Stimulated activated CD8-positive, alpha-beta memory T cell treated with anti-CD3 and anti-CD28 coated beads, Interleukin-12 subunit alpha, Interleukin-12 subunit beta, amount 100 ng/mL, for 4 hours (primary cell): ENCODE measurements at places on chromosomes 7 and 10.

GRCh38 chr7:1137517-1138167 is 22.4 kb downstream of the ZFAND2A start:
- DNase-seq, result no peak

DNA sequence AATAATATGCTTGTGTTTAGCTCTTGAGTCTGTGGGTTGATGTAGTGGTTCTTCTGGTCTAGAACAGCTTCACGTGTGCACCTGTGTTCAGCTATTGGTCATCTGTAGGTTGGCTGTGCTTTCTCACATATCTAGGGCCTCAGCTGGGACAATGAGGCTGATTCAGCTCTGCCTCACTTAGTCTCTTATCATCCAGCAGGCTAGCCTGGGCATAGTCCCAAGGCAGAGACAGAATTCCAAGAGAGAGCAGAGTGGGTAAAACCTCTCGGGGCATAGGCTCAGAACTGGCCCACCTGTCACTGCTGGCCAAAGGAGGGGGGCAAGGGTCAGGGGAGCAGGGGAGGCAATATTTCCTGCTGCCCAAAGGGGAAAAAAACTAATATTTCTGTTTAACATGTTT is 32.0 kb upstream of the MXI1 start:
- no peak for DNase-seq

GRCh38 chr7:42981601-42982000 is 49.4 kb downstream of the MRPL32 start:
- no peak for DNase-seq

- no peak for DNase-seq
Observed at GRCh38 chr7:128453836-128454804, 1.6 kb upstream of the HILPDA start.

- no peak for DNase-seq
Observed at GRCh38 chr7:108585843-108586242, 16.2 kb downstream of the DNAJB9 start.

GRCh38 chr10:125123476-125124114 is 36.8 kb downstream of the CTBP2 start:
- no peak for DNase-seq

DNA sequence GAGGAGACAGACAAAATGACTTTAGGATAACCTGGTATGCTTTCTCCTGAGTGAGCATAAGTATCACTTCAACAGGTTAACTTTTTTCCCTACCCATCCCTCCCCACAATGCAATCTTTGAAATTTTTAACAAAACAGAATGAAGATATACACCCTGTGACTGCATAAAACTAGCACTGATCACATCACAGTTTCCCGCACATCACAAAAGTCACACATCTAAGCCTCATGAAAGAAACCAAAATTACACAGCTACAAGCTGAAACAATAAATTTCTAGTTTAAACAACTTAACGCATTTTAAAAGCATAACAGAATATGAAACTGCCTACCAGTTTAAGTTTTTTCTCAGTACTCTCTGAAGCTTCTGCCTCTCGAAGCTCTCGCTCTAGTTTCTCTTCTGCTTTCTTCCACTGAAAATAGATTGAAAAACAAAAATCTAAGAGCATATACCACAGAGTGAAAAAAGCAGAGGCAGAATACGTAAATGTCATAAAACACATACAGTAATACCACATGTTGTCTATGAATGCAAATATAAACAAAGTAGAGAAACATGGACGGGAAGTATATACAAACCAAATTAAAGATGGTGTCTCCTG is 18.1 kb downstream of the NOC3L start:
- no peak for DNase-seq

DNA sequence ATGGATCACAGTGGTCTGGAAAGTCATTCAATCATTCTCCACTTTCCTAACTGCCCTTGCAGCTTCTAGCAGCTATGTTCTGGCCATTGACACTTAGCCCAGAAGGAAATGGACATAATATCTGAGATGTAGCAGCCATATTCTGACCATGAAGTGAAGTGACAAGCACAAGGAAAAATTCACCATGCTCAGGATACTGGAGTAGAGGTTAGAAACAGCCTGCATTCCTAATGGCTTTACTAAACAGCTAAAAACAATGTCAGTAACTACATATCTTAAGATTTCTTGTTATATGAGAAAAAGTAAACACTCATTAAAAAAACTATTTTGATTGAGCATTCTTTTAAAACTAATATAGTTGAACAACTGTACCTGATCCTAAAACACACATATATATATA is 443.8 kb downstream of the MAGI2 start:
- no peak for DNase-seq

DNA sequence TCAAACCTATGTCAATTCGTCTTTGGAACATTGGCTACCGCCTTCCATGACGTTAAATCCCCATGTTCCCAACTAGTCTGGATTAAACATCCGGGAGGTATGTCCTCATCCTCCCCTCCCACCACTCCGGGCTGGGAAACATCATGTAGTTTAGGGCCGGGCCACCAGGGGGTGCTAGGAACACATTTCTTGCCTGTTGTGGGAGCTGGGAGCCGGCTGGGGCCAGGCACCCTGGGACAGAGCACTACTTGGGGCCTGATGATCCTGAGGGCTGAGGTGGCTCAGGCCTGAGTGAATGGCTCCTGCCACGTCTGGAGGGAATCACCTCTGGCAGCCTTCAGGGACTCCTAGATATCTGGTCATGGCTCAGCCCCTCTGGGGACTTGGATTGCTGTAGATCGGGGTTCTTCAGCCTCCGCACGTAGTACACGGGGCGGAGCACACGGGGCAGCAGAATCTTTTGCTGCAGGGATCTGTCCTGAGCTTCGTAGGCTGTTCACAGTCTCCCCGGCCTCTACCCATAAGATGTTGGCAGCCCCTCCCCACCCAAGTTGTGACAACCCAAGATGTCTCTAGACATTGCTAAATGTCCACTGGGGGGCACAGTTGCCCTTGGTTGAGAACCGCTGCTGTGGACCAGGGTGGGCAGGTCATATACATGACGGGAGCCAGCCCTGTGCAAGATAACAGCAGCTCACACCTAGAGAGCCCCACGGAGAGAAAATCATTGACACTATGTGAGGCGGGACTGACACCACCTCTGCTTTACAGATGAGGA is 141.2 kb upstream of the ZNF716 start:
- DNase-seq, result no peak

DNA sequence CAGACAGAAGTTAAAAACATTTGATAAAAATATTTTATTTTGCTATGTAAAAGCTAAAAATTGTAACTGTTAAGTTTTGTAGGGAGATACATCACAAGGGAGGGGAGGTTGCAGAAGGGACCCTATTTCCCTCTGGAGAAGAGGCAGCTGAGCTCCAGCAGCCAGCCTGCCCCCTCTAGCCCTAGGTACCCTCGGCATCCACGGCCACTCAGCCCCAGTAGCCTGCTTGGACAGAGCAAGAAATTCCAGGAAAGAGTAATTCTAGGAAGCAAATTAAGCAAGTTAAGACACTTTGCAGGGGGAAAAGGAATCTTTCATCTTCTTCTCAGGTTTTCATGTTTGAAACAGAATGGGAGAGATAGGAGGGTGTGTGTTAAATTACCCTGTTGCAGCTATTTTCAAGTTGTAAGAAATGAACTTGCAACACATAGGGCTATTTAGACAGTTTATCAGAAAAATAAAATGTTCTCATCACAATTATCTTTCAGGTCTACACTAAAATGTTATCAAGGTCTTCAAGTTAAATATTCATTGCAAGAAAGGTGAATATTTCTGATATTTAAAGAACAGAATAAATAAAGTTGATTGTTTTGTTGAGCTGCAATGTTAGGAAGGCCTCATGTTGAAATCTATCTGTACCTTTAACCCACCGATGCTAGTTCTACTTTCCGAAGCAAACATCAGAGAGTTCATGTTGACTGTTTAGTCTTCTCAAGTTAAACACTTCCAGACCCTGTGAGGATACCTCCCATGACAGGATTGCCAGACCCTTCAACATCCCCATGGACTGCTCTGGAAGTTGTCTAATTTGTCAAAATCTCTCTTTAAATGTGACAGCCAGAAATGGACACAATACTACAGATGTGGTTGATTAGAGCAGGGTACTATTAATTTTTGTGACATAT is 5.5 kb downstream of the SGCE start:
- no peak for DNase-seq
